ENCODE measurements at places on chromosomes 3 and 15.
A peak's percentile ranks its signal among the peaks of the same experiment; 100 is the strongest.

DNA sequence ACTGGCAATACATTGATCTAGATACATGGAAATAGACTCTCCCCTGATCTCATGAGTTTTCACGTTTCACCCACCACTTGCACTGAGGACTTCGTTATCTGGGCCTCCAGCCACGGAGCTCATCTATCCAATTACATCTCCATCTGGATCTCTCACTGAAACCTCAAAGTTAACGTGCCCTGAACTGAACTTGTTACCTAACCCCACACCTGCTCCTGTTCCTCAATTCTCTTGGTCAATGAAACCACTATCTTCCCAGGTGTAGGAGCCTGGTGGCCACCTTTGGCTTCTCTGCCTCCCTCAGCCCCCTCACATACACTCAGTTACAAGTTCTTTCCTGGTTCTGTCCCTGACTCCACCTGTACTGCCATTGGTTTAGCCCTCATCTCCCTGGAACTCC, 9.7 kb downstream of the DGKG start:
- DNase-seq, result no peak
- no peak overlapping the region for H3K27ac ChIP-seq
- peaks cover 6% of the 10 kb centered on the region for H3K27me3 ChIP-seq
- H3K4me3 ChIP-seq, result no peak overlapping the region
- H3K36me3 ChIP-seq, result no peaks in the 10 kb centered on the region
- no peaks in the 10 kb centered on the region for H3K4me1 ChIP-seq

DNA sequence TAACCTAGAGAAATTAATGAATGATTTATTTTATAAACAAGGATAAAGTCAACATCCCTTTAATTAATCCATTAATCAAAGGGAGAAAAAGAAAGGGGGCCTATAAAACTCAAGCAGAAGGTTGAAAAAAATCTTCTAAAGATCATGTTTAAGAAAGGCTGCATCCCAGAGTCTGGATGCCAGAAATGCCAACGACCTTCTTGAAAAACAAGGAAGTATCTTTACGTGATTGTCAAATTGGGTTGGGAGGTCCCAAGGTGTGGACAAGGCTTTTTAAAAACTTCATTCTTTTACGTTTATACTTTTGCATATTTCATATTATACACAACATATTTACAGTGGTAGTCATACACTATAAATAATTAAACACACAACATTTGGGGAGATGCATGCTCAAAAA, 1.6 kb downstream of the GOLGB1 start:
- peak overlapping the region; percentile 86 for H3K4me3 ChIP-seq
- peak overlapping the region; percentile 98 for H3K27ac ChIP-seq
- H3K4me1 ChIP-seq, result peaks cover 11% of the 10 kb centered on the region
- H3K27me3 ChIP-seq, result no peaks in the 10 kb centered on the region
- no peaks in the 10 kb centered on the region for H3K36me3 ChIP-seq
- DNase-seq, result no peak

GRCh38 chr3:190534386-190534785, 20.5 kb downstream of the IL1RAP start:
- no peaks in the 10 kb centered on the region for H3K4me1 ChIP-seq
- peak overlapping the region; percentile 75 for H3K27ac ChIP-seq
- no peaks in the 10 kb centered on the region for H3K27me3 ChIP-seq
- no peak for DNase-seq
- no peak overlapping the region for H3K4me3 ChIP-seq

GRCh38 chr15:44427756-44428724, 611 bp downstream of the CTDSPL2 start:
- no peaks in the 10 kb centered on the region for H3K36me3 ChIP-seq
- peaks cover 8% of the 10 kb centered on the region for H3K4me1 ChIP-seq
- peak; percentile 85 for DNase-seq
- peak overlapping the region; percentile 96 for H3K27ac ChIP-seq
- H3K4me3 ChIP-seq, result peak overlapping the region; percentile 20
- H3K27me3 ChIP-seq, result no peaks in the 10 kb centered on the region

DNA sequence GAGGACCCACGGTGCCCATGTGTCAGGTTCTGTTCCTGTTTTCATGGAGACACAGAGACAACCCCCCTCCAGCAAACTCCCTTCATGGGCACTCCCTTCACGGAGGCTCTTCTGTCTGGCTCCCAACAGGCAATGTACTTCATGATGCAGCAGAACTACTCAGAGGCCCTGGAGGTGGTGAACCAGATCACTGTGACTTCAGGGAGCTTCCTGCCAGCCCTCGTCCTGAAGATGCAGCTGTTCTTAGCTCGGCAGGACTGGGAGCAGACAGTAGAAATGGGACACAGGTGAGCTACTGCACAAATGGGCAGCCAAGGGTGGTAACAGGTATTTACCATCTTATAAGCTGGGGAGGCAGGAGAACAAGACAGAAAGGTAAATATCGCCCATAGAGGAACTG, 7.0 kb downstream of the TTC21A start:
- no peaks in the 10 kb centered on the region for H3K36me3 ChIP-seq
- no peaks in the 10 kb centered on the region for H3K4me1 ChIP-seq
- DNase-seq, result no peak
- no peak overlapping the region for H3K4me3 ChIP-seq

GRCh38 chr3:139468399-139468798, 7.9 kb downstream of the RBP2 start:
- no peaks in the 10 kb centered on the region for H3K36me3 ChIP-seq
- H3K4me3 ChIP-seq, result no peak overlapping the region
- no peak for DNase-seq
- H3K27me3 ChIP-seq, result no peaks in the 10 kb centered on the region
- H3K27ac ChIP-seq, result no peak overlapping the region
- no peaks in the 10 kb centered on the region for H3K4me1 ChIP-seq

DNA sequence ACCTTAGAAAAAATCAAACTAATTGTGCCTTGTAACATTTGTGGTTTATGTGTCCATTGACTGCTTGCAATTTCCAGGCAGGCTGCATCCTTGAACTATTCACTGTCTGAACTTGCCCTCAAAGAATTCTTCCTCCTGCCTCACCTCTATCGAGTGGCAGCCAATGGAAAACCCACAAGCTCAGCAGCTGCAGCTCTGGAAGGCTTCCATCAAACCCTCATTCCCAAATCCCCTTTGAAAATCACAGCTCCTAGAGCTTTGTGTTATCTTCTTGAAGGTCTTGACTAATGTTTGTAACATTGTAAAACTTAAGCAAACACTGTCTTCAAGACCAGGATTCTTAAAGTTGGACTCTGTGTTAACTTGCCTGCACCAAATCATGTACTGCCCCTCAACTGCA, 81.1 kb downstream of the FILIP1L start:
- DNase-seq, result peak; percentile 53
- peak overlapping the region; percentile 66 for H3K27ac ChIP-seq
- no peak overlapping the region for H3K4me3 ChIP-seq
- H3K36me3 ChIP-seq, result no peaks in the 10 kb centered on the region
- no peaks in the 10 kb centered on the region for H3K27me3 ChIP-seq

DNA sequence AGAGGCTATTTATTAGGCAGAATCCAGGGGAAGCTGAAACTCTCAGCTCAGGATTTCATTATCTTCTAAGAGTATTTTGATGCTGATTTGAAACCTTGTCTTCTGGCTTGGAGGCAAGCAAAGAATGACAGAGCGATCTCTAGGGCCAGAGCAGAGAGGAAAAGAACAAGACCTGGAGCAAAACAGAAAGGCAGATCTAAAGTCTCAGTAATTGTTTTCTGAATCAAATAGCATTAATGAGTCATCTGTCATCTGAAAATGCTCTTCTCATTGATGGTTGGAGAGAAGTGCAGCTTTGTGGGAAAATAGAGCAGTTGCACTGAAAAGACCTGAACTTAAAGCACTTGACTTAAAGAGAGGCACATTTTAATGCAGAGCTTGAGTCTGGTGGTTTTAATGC, 385.9 kb downstream of the RAP2B start:
- no peak overlapping the region for H3K4me3 ChIP-seq
- no peaks in the 10 kb centered on the region for H3K36me3 ChIP-seq
- H3K4me1 ChIP-seq, result no peaks in the 10 kb centered on the region
- no peaks in the 10 kb centered on the region for H3K27me3 ChIP-seq

DNA sequence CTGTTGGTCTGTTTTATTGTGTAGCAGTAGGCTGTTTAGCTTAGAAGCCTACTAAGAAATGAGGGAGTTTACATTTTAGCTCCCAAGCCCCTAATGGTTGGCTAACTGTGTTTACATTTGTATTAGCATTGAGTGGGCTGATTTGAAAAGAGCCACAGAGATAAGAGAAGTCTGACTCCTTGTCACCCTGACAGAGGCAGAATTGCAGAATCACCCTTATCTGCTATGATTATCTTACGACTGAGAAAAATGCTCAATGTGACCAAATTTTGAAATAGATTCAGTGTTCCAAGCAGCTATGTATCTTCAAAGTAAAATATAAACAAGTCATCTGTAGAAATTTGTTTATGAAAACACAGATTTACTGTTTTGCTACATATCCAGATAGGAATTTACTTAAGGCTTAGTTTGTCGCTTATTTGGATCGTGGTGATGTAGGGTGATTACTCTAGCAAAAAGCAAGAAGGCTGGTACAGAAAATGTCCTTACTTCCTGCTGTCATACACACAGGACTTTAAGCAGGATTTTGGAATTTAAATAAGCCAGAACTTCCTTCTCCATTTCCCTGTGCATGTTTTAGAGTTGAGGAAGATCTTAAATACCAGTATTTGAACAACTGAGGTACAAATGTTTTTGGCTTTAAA, 19.0 kb downstream of the SEMA6D start:
- no peaks in the 10 kb centered on the region for H3K27me3 ChIP-seq
- no peak overlapping the region for H3K4me3 ChIP-seq
- no peak for DNase-seq

DNA sequence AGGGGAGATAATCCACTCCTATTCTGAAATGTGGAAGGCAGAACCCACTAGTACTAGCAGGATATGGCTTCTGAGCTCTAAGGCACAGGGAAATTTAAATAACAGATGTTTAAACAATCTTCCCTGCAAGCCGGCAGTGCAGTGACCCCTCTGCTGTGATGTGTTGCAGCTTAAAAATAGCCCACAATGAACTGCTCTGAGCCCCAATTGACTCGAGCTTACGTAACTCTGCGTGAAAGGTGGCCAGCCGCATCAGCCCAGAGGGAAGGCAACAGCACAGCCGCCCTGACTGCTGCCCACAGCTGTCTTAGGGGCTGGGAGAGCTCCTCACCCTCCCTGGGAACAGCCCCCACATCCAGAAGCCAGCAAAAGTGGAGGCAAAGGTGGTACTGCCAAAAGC, 12.5 kb upstream of the CAMKV start:
- no peak overlapping the region for H3K4me3 ChIP-seq
- H3K4me1 ChIP-seq, result peaks cover 10% of the 10 kb centered on the region
- H3K27ac ChIP-seq, result no peak overlapping the region
- H3K27me3 ChIP-seq, result no peaks in the 10 kb centered on the region
- no peaks in the 10 kb centered on the region for H3K36me3 ChIP-seq

DNA sequence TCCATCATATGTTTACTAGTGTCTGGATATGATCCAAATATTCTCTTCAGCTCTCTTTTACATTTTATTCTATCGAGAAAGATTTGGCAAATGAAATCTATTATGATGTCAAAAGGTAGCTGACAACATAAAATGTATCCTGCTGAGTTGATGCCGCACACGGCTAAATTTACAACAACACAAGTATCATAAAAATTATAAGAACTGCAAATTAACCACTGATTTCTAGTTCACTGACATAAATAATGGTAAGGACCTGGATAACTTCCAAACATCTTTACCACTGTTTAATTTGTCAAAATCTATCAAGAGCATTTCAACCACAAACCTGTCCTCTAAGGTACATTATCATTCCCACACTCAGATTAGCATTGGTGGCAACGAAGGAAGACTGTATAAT, 244.5 kb downstream of the FOXP1 start:
- H3K36me3 ChIP-seq, result no peaks in the 10 kb centered on the region
- no peak overlapping the region for H3K27ac ChIP-seq
- no peaks in the 10 kb centered on the region for H3K27me3 ChIP-seq
- DNase-seq, result no peak
- no peaks in the 10 kb centered on the region for H3K4me1 ChIP-seq
- no peak overlapping the region for H3K4me3 ChIP-seq

GRCh38 chr15:82646250-82647044, 716 bp downstream of the CPEB1 start:
- no peaks in the 10 kb centered on the region for H3K36me3 ChIP-seq
- peaks cover 5% of the 10 kb centered on the region for H3K4me1 ChIP-seq
- H3K4me3 ChIP-seq, result no peak overlapping the region
- H3K27ac ChIP-seq, result no peak overlapping the region
- DNase-seq, result peak; percentile 16

- no peaks in the 10 kb centered on the region for H3K36me3 ChIP-seq
- H3K4me3 ChIP-seq, result no peak overlapping the region
- no peak for DNase-seq
- H3K27ac ChIP-seq, result no peak overlapping the region
- H3K4me1 ChIP-seq, result no peaks in the 10 kb centered on the region
Observed at GRCh38 chr3:126646674-126647073, 8.2 kb downstream of the TXNRD3 start.

GRCh38 chr3:190044142-190044541, 76.6 kb downstream of the P3H2 start:
- peaks cover 44% of the 10 kb centered on the region for H3K4me1 ChIP-seq
- no peak overlapping the region for H3K27ac ChIP-seq
- DNase-seq, result no peak
- no peak overlapping the region for H3K4me3 ChIP-seq
- no peaks in the 10 kb centered on the region for H3K36me3 ChIP-seq

DNA sequence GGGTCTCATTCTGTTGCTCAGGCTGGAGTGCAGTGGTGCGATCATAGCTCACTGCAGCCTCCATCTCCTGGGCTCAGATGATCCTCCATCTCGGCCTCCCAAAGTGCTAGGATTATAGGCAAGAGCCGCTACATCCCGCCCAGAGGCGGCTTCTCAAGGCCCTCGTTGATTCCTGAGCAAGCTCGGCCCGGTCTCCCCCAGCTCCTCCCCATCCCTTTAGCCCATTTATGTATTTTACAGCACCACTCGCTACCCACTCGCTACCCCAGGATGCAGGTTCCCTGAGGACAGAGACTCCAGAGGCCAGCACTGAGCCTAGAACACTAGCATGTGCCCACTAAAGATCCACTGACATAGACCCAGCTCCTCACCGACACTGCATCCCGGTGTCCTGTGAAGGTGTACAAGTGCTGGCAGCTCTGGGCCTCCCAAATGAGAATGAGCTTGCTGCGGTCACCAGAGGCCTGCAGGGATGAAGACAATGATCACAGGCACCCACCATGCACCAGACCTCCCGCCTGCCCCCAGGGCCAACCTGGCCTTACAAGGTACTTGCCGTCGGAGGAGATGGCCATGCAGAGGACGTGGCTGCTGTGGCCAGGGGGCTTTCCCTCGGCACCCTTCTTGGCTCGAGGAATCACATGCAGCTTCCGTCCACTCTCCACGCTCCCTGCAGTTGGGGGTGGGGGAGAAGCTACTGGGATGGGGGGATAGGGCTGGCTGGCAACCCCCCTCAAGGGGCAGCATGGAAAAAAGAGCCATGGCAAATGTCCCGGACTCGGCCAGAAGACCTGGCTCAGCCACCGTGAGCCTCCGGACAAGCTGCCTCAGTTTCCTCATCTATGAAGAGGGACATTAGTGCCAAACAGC, 5.6 kb downstream of the RRP9 start:
- H3K4me1 ChIP-seq, result no peaks in the 10 kb centered on the region
- no peaks in the 10 kb centered on the region for H3K36me3 ChIP-seq
- no peaks in the 10 kb centered on the region for H3K27me3 ChIP-seq
- H3K27ac ChIP-seq, result no peak overlapping the region
- no peak for DNase-seq

Data from hepatocyte (in vitro differentiated cells).